NCI-H187 treated with DMSO at 0.1 percent for 48 hours (cell line): ENCODE measurements at places on chromosomes 16 and 17.

- no peak for DNase-seq
Observed at GRCh38 chr17:39284685-39285084, 58.9 kb upstream of the STAC2 start.

- no peak for DNase-seq
Observed at GRCh38 chr17:41383690-41384089, 1.6 kb upstream of the KRT34 start.

DNA sequence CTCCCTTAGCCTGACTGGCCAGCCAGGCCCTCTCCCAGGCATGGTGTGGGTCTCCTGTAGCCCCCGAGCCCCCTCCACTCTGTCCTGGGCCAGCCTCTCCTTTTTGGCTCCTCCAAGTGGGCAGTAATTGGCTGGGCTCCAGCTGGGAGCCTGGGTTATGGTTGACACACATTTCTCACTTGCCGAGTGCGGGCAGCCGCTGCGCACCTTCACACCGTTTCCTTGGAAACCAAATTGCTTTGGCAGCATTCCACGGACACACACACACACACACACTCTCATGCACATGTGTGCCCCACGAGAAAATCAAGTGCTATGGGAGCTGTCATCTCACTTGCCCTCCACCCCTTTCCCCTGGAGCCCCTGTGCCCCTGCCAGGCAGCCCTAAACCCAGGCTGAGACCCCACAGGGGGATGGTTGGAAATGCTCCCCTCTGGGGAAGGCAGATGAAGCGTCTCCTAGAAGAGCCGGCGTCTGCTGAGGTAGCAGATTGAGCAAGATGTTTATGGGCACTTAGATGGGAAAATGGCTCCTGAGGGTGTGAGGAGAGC lies 402.7 kb upstream of the TNRC6C start:
- peak; percentile 43 for DNase-seq

DNA sequence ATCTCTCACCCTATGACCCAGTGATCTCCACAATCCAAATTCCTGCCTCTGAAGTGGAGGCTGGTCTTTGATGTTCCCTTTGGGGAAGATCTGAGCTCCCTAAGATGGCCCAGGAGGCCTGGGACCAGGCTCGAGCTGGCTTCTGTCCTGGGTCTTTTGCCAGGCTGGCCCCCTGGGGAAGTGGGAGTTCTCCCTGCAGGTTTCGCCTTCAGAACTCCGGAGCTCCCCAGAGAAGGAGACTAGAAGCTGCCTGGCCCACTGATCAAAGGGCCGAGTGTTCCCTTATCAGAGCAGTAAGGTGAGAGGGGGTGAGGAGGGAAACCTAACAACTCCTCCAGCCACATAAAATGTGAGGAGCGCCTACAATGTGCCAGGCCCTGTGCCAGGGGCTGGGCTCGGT lies 147.1 kb downstream of the IRF8 start:
- no peak for DNase-seq

GRCh38 chr16:88578446-88579313 lies 8.5 kb downstream of the ZC3H18 start:
- DNase-seq = no peak

DNA sequence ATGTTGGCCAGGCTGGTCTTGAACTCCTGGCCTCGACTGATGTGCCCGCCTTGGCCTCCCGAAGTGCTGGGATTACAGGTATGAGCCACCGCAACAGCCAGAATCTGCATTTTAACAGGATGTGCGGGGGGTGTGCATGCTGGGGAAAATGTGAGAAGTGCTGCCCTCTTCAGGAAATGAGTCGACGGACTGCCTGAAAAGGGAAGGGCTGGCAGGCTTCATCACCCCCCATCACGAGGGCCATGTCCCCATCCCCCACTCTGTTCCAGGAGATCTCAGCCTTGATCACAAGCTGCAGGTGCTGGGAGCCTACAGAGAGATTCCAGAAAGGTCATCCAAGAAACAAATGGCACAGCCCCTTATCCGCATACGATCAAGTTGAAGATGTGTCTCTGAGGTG lies 195.3 kb upstream of the RPL38 start:
- DNase-seq = no peak

DNA sequence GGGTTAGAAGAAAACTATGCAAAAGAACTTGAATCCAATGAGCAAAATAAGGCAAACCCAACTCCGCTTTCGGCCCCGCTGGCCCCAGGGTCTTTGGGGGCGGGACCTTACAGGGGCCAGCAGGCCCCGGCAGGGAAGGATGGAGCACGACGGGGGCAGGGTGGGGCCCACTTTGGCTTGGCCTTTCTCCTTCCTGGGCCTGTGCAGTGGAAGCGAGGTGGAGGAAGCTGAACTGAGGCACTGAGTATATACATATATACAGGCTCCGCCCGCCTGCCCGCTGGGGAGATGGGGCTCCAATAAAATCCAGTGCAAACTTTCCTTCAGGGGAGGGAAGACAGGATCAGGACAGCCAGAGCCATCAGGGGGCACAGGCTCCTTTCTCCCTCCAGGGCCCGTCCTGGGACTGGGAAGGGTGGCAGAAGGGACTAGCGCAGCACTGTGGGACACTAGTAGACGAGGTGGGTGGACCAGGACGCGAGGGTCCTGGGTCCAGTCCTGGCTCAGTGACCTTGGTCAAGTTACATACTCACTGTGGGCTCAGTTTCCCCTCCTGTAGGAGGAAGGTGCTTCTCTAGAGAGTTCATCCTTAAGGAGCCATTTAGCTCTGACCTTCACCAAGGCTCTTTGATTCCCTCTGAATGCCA lies 20.9 kb upstream of the MPO start:
- DNase-seq = no peak

DNA sequence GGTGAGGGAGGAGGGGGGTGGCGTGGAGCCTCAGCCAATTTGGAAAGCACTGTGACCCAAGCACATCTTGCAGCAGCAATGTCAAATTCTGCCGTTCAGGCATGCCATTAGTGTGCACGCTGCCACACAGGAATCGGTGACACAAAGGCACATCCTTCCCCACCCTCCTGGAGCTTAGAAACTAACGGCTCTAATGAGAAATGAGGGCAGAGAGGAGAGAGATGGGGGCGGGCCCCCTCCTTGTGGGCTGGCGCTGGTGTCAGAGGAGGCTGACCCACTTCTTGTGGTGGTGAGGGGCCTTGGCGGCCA lies 94.8 kb downstream of the RTN4RL1 start:
- no peak for DNase-seq

GRCh38 chr17:57424777-57425188 lies 168.5 kb downstream of the MSI2 start:
- DNase-seq = no peak

GRCh38 chr17:77959926-77960521 lies 1.5 kb downstream of the TNRC6C start:
- DNase-seq = no peak

- DNase-seq = no peak
Observed at GRCh38 chr17:74578979-74579378, 11.7 kb upstream of the CD300H start.

GRCh38 chr16:1772362-1772907 lies at the start of gene EME2:
TSS of gene EME2 (plus strand) at chr16:1772810. CDS start at chr16:1773228, 418 bp downstream.
- no peak for DNase-seq

DNA sequence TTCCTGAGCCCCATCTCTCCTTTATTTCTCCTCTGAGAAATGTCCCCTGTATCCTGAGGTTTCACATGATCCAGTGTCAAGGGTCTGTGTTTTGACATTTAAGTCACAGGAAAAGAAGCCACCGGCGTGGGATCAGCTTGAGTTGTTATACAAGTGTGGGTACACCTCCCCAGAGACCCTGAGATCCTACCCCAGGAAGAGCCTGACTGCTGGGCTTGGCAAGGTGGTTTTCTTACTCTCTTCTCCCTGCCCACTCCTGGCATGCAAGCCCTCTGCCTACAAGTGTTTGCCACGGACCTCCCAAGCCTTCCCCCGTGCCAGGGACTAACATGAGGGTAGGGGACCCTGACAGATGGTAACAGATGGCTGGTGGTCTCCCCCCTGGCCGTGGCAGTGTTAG lies 2.8 kb upstream of the ARHGAP27 start:
- no peak for DNase-seq
